Smooth muscle cell of trachea (primary cell): ENCODE measurements at places on chromosomes 16 and 17. TPM values are rescaled to one million over a fixed set of nuclear protein-coding genes. Genes with fewer than 3 reads are reported as not detected.

The PLA2G10 gene
- total RNA-seq = not detected in 2 replicates

The QRICH2 gene
- total RNA-seq = 2.0 and 5.1 TPM in 2 replicates

The RCVRN gene
- total RNA-seq = under 0.01 TPM in 1 of 2 replicates, not detected in the other

The SPN gene
- not detected in 2 replicates for total RNA-seq

The ABCA5 gene
- 17.5 and 17.7 TPM in 2 replicates for total RNA-seq

The CA7 gene
- total RNA-seq = not detected in 2 replicates

The RPAIN gene
- 25.8 and 45.1 TPM in 2 replicates for total RNA-seq

The CCL17 gene
- not detected in 2 replicates for total RNA-seq

The PRSS21 gene
- 0.44 and 2.0 TPM in 2 replicates for total RNA-seq

The LITAFD gene
- total RNA-seq = not detected in 2 replicates

The SLC52A1 gene
- under 0.01 TPM in 1 of 2 replicates, not detected in the other for total RNA-seq

The LRRC75A gene
- 1.2 and 4.5 TPM in 2 replicates for total RNA-seq

The NTN3 gene
- total RNA-seq = 1.5 and 5.3 TPM in 2 replicates

The RETREG3 gene
- 50.0 and 76.7 TPM in 2 replicates for total RNA-seq

The FOXJ1 gene
- total RNA-seq = 0.17 TPM in 1 of 2 replicates, not detected in the other

The AGRP gene
- not detected in 2 replicates for total RNA-seq

The NETO2 gene
- 4.3 and 7.0 TPM in 2 replicates for total RNA-seq

The OR4D1 gene
- under 0.01 TPM in 1 of 2 replicates, not detected in the other for total RNA-seq

The CD7 gene
- total RNA-seq = 0.66 and 1.3 TPM in 2 replicates

The CLEC18B gene
- total RNA-seq = 0.29 and 1.3 TPM in 2 replicates

The UNC13D gene
- total RNA-seq = 2.3 and 2.8 TPM in 2 replicates

The SDK2 gene
- under 0.01 and 0.17 TPM in 2 replicates for total RNA-seq

The TNS4 gene
- total RNA-seq = under 0.01 TPM in 1 of 2 replicates, not detected in the other

The AIPL1 gene
- total RNA-seq = 0.17 TPM in 1 of 2 replicates, not detected in the other

The DNAJA2 gene
- 57.6 and 74.8 TPM in 2 replicates for total RNA-seq

The IL21R gene
- total RNA-seq = 0.83 and 2.2 TPM in 2 replicates

The RNF135 gene
- 11.9 and 26.1 TPM in 2 replicates for total RNA-seq

The MYH11 gene
- under 0.01 TPM in 2 replicates for total RNA-seq

The GCGR gene
- total RNA-seq = not detected in 2 replicates

The NHLRC4 gene
- 3.1 and 4.7 TPM in 2 replicates for total RNA-seq

The KCTD19 gene
- total RNA-seq = 0.50 and 0.87 TPM in 2 replicates

The PIRT gene
- not detected in 2 replicates for total RNA-seq

The KRT27 gene
- total RNA-seq = not detected in 2 replicates

The ANKFN1 gene
- not detected in 2 replicates for total RNA-seq

The TMEM98 gene
- 137 and 255 TPM in 2 replicates for total RNA-seq

The ABCC6 gene
- 1.0 and 2.3 TPM in 2 replicates for total RNA-seq

The SPNS2 gene
- total RNA-seq = 0.17 and 1.0 TPM in 2 replicates

The PRKCB gene
- total RNA-seq = under 0.01 TPM in 1 of 2 replicates, not detected in the other

The SLC2A4 gene
- total RNA-seq = 0.17 and 0.44 TPM in 2 replicates

The ABCC12 gene
- 0.15 TPM in 1 of 2 replicates, not detected in the other for total RNA-seq

The ENPP7 gene
- not detected in 2 replicates for total RNA-seq

The ADGRG3 gene
- not detected in 2 replicates for total RNA-seq

The KRTAP4-6 gene
- not detected in 2 replicates for total RNA-seq

The GLIS2 gene
- 4.4 and 4.6 TPM in 2 replicates for total RNA-seq

The SOX8 gene
- under 0.01 and 0.17 TPM in 2 replicates for total RNA-seq

The ABCA8 gene
- total RNA-seq = 85.1 and 88.7 TPM in 2 replicates

The CHCT1 gene
- 1.2 TPM in 1 of 2 replicates, not detected in the other for total RNA-seq

The KRTAP2-3 gene
- not detected in 2 replicates for total RNA-seq

The OTOP3 gene
- not detected in 2 replicates for total RNA-seq

The GAS2L2 gene
- not detected in 2 replicates for total RNA-seq

The CACNG1 gene
- not detected in 2 replicates for total RNA-seq

The OGFOD3 gene
- 36.2 and 64.2 TPM in 2 replicates for total RNA-seq

The SMIM36 gene
- total RNA-seq = not detected in 2 replicates

The KRTAP3-2 gene
- not detected in 2 replicates for total RNA-seq

The FA2H gene
- not detected in 2 replicates for total RNA-seq

The SERPINF2 gene
- 0.33 TPM in 1 of 2 replicates, not detected in the other for total RNA-seq

The PRDM7 gene
- not detected in 2 replicates for total RNA-seq
